NCI-H1694 treated with DMSO at 0.1 percent for 48 hours (cell line): ENCODE measurements at places on chromosomes 5 and 9.
A peak's percentile ranks its signal among the peaks of the same experiment; 100 is the strongest.

DNA sequence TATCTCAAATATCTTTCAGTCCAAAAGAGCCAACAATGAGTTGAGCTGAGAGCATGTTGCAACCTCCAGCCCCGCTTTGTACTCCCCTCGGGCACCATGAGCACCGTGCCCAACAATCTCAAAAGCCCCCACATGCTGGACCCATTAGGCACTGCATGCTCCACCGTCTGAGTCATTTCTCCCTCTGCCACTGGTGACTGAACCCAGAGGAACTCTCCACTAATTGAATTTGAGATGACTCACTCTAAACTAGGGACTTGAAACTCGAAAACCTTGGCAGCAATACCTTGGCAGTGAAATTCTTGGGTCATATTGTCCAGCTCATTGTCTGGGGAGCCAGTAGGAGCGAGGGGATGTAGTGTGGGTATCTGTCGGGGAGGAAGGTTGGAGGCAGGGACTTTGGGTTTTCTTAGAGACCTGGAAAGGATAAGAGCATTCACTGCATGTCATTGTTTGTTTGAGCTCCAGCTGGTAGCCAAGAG, 49.9 kb upstream of the SLIT3 start:
- no peak for DNase-seq

GRCh38 chr9:104276709-104277245, 182.7 kb downstream of the SMC2 start:
- DNase-seq: no peak

DNA sequence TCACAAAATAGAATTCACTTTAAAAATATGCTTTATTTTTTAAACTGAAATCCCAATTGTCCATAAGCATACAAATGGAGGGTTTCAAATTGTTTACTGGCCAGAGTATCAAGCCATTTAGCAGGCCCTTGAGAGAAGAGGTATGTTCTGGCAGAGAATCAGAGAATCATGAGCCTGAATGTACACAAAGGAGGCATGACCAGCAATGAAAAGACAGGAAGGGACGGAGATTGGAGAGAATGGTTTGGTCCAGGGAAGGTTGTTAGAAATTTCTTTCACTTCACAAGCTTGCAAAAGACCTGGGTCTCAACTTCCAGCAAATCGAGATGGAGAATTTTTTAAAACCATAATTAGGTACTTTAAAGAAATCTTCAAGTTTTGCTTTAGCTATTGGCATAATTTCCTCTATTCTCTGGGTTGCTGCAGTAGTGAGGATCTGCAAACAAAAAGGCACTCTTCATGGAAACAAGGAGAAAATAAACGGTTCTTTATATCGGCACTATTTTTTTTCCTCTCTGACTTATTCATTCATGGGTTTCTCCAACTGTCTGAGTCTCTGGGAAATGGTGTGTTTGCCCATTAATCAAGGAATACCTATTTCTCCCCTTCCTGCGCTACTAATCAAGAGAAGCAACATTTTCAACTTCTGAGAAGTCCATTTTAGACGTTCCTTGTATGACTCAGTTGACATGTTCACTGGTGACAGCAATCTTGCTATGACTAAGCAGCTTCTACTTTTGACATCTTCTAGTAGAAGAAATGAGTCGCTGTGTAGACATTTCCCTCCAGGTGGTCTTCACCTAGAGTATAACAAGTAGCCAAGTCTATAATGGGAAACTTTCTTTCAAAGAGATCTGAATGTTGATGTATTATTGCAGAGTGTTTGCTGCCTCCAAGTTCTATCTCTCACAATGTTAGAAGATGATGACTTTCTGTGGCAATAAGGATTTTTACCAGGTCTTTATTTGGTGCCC, 23.1 kb upstream of the ERCC6L2 start:
- DNase-seq: no peak

- DNase-seq: no peak
Measured at GRCh38 chr5:69374911-69375446, 5.4 kb downstream of the RAD17 start.

GRCh38 chr5:40224421-40224820, 455.3 kb upstream of the PTGER4 start:
- no peak for DNase-seq

GRCh38 chr9:98989036-98990000, 45.6 kb downstream of the COL15A1 start:
- DNase-seq: no peak

- DNase-seq: no peak
Measured at GRCh38 chr9:98484162-98484561, 224.6 kb downstream of the GABBR2 start.

DNA sequence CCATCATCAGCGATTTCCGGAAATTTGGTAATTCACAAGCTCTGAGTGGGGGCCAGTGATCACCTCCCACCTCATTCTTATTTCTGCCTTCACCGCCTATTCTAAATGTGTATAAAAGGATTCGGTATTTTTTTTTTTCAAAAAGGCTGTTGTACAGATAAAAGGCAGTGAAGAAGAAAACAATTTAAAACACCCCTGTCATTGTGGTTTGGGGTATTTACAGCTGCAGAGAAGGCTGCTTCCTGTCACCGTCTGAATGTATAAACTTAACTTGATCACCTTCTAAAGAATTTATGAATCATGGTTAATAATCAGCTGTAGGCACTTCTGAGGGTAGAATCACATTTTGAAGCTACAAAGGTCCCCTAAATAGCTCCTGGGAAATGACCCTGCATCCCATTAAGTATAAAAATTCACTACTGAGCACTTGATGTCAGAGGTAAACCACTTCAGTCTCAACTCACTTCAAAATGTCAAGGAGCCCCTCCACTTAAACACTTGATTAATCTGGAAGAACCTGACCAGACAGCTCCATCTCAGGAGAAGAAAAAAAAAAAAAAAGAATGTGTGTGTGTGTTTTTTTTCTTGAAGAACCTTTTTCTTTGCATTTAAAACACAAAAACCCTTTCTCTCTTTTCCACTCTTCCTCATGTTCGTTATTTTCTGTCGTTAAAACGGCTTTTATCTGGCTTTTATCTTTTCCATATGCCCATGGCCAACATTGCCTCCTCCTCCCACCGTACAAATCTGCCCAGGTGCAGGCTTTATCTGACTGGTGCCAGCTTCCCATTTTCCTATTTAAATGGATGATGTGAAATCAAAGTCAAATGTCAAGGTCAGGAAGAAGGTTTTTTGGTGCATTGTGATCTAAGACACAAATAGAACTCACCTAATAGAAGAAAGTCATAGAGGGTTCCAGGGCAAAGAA, 291.2 kb downstream of the IRX1 start:
- DNase-seq: no peak

GRCh38 chr5:58258984-58259684, 200.8 kb downstream of the PLK2 start:
- no peak for DNase-seq

GRCh38 chr9:130579738-130580463, 524 bp downstream of the FUBP3 start:
- DNase-seq: no peak

GRCh38 chr9:69376651-69377050, 51.6 kb downstream of the ENTREP1 start:
- DNase-seq: no peak

DNA sequence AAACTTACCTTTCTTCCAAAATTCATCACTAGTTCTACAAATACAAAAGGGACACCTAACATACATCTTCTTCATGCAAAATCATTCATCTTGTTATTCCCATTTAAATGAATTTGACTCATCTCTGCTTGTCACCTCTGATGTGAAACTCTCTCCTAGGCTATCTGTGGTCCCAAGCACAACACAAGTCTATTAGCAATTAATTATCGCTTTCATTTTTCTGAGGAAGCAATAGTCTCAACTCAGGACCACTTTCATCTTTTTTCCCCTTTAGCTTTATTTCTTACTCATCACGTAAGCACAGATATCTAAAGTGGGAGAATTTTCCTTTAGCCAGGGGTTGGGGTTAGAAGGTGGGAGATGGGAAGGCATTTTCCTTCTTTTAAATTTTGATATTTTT, 131.9 kb downstream of the ST8SIA4 start:
- DNase-seq: no peak

DNA sequence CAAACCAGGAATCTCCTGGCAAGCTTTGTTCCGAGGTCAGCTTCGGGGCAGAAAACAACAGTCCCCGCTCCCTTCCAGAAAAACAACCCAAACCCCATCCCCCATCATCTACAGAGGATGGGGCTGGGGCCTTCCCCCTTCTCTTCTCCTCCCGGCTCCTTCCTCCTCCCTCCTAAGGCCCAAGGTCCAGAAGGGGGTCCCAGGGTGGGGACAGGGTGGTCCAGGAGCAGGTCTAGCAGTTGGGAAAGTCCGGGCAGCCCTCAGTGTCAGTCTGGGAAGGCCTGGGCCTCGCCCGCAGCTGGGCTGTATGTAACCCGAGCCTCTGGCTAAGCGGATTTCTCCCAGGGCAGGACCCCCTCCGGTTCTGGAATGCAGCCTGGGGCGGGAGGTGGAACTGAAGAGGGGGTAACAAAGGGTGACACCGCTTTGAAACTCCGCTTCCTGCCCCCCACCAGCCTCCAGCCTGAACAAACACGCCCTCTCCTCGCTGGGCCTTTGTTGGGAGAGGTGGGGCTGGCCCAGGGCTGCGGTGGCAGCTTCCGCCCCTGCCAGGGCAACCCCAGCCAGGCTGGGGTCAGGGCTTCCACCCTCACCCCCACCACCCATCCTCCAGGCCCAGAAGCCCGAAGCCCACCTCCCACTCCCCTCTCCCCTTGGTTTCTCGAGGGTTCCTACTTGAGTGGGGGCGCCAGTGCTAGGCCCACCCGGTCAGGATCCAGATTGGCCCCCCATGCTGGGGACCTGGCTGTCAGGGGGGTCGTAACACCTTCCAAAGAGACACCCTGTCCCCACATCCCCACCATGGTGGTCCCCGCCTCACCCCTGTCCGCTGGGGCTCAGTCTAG, 63.5 kb downstream of the C9orf50 start:
- DNase-seq: no peak

DNA sequence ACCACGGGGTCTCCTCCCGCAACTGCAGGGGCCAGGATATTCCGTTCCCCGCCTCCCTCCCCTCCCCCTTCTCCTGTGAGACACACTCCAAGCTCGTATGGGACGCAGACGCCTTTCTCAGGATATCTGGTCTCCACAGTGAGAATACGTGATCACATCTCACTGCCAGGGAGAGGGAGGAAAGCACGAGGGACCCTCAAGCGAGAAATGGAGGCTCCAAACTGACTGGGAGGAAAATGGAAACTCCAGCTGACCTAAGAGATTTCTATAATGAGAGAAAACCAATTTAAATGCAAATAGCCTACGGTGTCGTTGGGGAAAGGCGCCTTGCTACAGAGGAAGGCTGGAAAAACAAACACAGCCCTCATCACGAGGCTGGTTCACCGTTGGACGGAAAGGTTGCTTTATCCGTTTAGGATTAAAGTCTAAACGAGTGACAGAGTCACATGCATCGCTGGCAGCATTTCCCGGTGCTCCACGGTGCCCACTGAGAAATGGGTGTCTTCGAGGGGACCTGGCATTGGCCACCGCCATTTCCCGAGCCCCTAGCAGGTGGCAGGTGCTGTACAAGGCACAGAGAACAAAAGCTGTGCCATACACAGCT, 116.9 kb upstream of the CPEB4 start:
- no peak for DNase-seq

DNA sequence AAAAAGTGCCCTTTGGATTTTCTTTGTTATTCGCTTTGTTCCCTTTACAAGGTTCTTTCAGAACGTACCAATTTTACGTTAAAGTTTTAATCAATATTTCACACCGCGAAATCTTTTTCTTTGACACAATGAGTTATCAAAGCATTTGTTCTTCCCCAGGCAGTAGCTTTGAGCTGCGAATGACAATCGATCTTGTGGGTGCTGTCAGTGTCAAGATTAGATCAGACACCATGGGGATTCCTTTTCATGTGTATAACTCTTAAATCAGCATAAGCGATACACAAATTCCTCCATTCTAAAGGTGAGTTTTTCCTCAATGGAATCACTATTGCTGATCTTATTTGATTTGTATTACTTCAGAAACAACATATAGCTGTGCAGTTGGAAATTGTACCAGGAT, 145.5 kb downstream of the ST8SIA4 start:
- DNase-seq: no peak

GRCh38 chr9:4258320-4259090, 41.4 kb downstream of the GLIS3 start:
- no peak for DNase-seq

DNA sequence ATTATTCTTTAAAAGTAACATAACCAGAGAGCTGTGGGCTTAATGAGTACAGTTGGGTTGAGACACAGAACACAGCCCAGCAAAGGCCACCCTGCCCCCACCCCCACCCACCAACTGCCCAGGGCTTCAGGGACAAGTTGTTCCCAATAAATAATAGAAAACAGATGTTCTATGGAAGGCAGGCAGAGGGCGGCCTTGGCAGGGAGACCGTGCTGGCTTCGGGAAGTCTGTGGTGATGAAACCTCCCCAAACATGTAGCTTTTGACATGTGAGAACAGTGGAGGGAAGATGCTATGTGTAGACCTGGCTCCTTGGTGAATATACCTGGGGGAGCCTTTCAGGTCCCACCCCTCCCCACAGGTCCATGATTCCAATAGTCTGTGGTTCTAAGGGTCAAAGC, 10.0 kb downstream of the TRAF1 start:
- DNase-seq: peak; percentile 58

GRCh38 chr5:41406424-41406823, 104.0 kb downstream of the PLCXD3 start:
- DNase-seq: no peak

DNA sequence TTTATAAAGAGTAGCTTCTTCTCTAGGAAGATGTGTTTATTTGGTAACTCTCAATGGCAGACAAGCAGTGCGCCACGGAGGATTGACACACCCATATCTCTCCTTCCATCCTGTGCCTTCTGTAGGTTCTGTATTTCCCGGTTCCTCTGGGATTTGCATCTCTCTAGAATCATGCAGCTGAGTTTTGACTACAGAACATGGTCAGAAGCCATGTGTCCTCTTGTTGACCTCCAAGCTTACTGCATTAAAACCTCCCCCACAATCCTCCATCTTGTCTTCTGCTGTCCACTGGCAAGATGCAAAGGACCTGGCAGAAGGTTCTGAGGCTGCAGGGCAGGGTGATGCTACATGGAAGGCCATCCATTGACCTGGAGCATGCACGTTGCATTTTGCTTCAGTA, 482.0 kb downstream of the DMRT2 start:
- no peak for DNase-seq

DNA sequence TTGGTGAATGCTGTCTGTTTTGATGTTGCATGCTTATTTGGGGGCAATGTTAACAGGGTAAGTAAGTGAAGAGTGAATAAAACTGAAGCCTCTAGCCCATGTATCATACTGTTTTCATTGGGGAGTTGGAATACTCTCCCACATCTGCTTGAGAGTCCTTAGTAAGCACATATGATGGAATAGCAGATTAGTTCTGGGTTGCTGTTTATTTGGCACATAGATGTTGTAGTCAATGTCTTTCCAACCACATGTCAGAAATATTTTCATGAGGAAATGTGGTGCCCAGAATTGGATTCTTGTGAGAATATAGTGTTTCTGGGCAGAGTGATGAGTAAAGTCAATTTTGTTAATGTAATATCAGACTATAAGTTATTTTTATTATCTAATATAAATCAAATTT, 611.7 kb upstream of the FTMT start:
- DNase-seq: no peak
